ENCODE measurements at places on chromosomes 5 and 9.

- peak; percentile 63 for DNase-seq
Measured at GRCh38 chr9:129597355-129598088, 23.4 kb downstream of the C9orf50 start.

DNA sequence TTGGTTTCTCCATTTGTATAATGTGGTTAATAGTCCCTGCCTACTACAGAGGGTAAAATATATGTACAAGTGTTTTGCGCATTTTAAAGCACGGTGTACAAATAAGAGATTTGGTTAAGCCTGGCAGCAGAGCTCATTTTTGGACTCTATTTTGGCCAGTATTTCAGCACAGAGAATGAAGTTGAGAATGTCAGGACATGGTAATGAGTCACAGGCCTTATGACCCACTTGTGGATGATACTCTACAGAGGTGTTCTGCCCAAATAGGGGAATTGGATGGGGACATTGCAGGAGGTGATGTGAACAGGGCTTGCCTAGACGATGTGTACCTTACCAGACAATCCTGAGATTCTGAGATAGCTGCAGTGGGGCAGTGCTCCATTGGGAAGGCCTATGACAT lies 50.6 kb downstream of the MELK start:
- DNase-seq, result no peak

DNA sequence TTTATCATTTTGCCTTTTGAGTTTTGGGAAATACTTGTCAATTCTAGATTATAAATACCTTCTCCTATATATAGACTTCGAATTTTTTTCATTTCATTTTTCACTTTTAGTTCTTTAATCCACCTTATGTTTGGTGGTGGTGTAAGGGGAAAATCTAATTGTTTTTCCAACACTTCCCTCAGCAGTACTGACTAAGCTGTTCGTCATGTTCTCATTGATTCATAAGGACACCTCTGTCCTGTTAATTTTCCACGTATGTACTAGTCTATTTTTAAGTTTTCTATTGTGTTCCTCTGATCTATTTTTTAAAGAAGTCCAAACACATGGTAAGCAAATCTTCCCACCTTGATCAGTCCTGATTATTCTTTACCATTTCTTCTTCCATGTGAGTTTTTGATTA lies 254.2 kb downstream of the SYK start:
- DNase-seq, result no peak

DNA sequence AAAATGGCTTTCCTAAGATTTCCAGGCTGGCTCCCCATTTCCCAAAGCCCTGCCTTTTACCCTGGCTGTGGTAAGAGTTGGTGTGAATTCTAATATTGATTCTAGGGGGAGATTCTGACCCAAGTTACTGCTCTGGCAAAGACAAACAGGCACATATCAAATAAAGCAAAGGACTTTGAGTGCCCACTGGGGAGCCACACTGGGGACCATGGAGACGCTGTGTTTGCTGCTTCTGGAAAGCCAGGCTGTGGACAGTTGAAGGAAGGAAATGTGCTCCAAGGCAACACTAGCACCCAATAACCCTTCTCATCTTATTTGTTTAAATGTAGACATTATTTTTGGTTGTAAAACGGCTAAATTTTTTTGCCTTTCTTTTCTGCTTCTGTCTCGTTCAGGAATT lies 78.7 kb downstream of the SNCAIP start:
- DNase-seq, result no peak

DNA sequence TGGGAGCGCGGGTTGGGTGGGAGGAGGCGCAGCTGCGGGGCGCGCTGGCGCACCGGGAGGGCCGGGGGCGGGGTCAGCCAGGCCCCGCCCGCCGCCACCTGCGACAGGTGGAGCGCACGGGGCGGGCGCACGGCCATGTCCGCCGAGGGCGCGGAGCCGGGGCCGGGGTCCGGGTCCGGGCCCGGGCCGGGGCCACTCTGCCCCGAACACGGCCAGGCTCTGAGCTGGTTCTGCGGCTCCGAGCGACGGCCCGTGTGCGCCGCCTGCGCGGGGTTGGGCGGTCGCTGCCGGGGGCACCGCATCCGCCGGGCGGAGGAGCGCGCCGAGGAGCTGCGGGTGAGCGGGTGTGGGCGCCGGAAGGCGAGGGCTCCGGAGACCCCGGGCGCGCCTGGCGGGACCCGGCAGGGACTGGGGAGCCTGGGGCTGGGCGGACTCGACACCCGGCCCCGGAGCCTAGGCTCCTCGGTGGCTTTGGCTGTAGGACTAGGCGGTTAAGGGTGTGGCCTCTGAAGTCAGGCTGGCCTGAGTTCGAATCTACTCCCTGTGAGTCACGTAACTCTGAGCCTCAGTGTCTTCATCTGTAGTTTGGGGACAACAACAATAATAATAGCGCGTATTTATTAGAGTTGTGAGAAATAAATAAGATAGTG lies at the start of gene BSPRY:
TSS of gene BSPRY (plus strand) at position 97 of the 650 bp plus-strand sequence. CDS start at position 136, 39 bp downstream.
- DNase-seq, result peak; percentile 58
